ENCODE measurements at places on chromosomes 7 and 10. TPM values are rescaled to one million over a fixed set of nuclear protein-coding genes. Genes with fewer than 3 reads are reported as not detected.

DNA sequence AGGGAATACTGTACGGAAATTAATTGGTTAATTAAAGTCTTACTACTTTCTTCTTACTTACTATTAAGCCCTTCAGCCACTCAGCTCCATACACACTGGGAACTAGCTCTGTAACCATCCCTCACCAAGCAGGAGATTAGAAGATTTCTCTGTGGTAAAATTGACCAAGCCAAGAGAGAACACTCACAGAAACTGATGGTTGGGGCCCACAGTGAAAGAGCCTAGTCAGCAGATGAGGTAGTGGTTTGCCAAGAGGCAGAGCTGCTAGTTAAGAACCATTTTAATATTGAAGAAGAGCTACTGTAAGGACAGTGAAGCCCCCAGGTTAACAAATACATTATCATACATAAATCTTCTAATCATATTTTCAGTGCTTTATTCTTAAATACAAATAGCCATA, 21.8 kb upstream of the C10orf53 start:
- no peak for DNase-seq

Gene SPDYE11
- 0.08 TPM for total RNA-seq

GRCh38 chr7:117281562-117281961, 41.3 kb downstream of the WNT2 start:
- peak; percentile 58 for DNase-seq

Gene SPDYE8
- not detected for total RNA-seq

DNA sequence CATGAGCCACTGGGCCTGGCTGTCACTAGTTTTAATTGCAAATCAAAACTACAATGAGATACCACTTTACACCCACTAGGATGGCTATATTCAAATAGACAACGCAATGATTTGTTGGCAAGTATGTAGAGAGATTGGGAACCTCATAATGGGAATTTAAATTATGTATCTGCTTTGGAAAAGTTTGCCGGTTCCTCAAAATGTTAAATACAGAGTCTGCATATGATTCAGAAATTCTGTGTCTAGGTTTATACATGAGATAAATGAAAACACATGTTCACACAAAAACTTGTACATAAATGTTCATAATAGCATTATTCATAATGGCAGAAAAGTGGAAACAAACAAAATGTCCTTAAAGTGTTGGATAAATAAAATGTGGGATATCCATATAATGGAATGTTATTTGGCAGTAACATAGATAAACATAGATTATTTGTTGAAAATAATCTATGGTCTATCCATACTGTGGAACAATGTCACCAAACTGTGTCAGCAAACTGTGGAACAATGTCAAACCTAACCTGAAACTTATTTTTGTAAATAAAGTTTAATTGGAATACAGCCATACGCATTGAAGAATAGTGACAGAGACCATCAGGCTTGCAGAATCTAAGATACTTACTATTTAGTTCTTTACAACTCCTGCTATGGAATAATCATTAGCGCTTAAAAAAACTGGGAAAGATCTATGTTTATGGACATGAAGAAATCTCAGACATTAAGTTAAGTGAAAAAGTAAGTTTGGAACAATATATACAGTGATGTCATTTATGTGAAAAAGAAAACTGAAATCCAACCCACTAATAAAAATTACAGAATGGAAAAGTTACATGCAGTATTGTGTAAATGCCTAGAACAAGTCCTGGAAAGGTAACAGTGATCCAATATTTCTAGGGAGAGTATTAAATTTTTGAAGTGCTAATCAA, 70.9 kb downstream of the CCDC7 start:
- DNase-seq, result no peak

- no peak for DNase-seq
Observed at GRCh38 chr7:144519925-144520324, 116.4 kb upstream of the NOBOX start.

- no peak for DNase-seq
Observed at GRCh38 chr7:20296901-20297300, 33.8 kb upstream of the ITGB8 start.

- DNase-seq, result no peak
Observed at GRCh38 chr10:19421674-19422073, 373.1 kb downstream of the MALRD1 start.

DNA sequence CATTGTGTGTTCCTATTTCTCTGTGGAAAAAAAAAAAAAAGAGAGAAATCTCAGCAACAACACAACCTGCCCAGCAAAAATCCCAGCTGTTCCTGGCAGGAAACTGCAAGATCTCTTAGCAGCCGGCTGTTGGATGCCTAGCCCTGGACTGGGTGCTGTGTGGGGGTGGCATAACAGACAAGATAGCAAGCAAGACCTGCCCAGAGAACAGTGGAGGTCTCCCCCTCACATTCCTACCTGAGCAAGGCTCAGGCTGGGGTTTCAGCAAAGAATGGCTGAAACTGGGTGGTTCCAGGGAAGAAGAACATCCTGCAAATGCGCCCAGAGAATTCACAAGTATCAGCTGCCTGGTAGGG, 248.8 kb upstream of the ZMIZ1 start:
- DNase-seq, result no peak

DNA sequence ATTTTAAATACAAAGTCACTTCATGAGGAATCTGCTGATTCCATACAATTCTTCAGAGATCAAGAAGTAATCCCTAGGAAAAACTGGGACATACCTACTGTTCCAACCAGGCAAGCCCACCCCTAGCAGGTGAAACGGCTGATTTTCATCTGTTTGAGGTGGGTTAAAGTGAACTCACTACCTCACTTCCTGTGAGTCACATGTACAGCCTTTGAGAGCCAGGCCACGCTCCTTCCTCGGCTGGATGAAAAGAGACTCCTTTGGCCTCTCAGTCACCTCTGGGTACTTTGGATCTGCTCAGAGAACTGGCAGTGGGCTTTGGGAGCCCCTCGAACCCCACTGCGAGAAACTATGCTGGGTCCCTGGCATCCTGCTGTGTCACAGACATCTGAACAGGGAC, 68.2 kb downstream of the CHST15 start:
- no peak for DNase-seq

GRCh38 chr7:8365499-8366110, 67.8 kb upstream of the NXPH1 start:
- DNase-seq, result no peak

Gene UBN2
- 8.0 TPM for total RNA-seq

- DNase-seq, result no peak
Observed at GRCh38 chr7:34015651-34016050, 110.3 kb downstream of the BMPER start.

- DNase-seq, result no peak
Observed at GRCh38 chr7:106101726-106102125, 10.4 kb downstream of the SYPL1 start.

DNA sequence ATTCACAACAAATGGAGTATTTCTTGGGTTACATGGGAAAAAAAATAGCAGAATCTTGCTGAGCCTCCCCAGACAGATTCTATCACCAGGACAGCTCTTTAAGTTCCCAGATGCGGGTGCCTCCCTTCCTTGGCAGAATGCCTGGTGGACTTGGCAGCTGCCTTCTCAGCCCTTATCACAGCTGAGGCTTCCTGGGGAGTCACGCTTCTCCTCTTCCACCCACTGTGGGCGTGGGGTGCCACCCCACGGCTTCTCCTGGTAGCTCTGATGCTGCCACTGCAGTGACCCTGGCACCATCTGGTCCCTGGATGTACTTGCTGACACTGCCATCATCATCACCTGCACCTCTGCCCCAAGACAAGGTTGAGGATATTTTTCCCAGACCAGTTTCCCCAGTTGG, 16.2 kb upstream of the NME8 start:
- peak; percentile 44 for DNase-seq

DNA sequence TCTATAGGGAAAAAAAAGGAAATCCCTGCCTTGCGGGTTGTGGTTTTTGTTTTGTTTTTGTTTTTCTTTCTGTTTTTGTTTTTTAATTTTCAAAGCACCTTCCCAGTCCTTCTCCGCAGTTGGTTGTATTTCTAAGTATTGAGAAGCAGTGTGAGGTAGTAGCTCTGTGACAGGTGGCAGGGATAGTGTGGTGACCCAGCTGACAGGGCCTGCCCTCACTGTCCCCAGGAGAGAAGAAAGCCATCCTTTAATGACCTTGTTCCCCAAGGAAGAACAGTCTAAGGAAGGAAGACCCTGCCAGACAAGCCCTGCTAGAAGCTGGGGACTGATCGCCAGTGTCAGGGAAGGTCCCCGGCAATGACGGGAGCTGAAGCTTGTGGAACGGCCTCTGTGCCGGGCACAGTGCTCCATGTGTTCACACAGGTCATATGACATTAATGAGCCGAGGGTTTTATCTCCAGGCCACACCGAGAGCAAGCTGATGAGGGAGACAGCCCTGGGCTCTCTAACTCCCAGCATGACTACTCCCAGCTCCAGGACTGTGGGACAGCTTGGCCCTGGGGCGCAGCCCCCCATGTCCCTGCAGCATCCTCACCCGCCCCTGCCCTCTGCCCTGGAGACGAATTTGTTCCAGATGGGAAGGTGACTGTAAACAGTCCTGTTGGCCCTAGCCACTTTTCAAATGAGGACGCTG, 69.0 kb upstream of the LRRC18 start:
- DNase-seq, result no peak

All from fibroblast of the aortic adventitia (primary cell).